Activated CD4-positive, alpha-beta T cell treated with anti-CD3 and anti-CD28 coated beads, Interleukin-2, amount 50 U/mL, for 1 hour (primary cell): ENCODE measurements at places on chromosomes 12 and 14.

- DNase-seq: peak; percentile 21
Measured at GRCh38 chr14:101781240-101782061, 19.9 kb downstream of the PPP2R5C start.

DNA sequence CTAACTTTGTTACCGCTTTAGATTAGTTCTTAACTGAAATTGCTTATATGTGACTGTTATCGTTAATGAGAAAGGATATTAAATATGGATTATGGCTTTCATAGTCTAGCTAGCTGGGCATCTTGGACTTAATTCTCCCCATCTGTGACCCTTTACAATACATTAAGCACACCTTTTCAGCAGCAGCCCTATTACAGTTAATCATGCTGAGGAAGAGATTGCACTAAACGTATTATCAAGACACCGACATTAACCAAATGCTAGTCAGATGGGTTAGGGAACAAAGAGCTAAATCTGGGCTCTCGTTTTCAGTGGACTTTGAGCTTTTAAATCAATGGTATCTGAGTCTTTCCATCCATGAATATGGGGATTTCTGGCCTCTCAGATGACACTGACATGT is 447.5 kb upstream of the DCN start:
- no peak for DNase-seq

GRCh38 chr12:92362126-92362525 is 216.5 kb upstream of the BTG1 start:
- no peak for DNase-seq

GRCh38 chr12:98466640-98467400 is 48.6 kb upstream of the TMPO start:
- no peak for DNase-seq

DNA sequence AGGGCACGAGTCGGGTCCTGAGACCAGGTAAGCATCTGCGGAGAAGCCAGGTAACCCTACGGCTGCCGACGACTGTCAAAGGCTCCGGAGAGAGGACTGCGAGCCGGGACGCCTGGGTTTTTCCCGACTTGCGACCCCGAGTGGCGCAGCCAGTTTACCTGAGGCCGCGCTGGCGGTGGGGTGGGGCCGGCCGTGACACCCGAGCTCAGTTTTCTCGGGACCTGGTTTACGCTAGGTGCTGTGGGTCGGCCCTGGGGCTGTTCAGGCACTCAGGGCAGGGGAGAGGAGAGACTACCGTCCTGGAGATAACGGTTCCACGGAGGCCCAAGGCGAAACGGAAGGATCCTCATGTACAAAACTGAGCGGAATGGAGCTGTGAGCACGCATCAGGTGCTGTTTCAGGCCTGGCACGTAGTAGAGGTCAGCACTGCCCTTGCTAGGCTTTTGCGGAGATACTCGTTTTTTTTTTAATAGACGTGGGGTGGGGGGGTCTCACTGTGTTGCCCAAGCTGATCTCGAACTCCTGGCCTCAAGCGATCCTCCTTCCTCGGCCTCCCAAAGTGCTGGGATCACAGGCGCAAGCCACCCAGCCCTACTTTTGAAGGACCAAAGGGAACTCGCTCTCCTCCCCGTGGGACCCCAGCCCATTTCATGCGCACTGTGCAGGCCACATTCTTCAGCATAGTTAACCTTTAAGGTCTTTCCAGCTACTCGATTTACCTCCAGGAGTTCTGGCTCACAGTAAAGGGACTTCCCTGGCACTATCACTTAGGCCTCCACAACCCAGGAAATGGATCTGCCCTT is 471 bp downstream of the MTRFR start:
- DNase-seq: no peak

DNA sequence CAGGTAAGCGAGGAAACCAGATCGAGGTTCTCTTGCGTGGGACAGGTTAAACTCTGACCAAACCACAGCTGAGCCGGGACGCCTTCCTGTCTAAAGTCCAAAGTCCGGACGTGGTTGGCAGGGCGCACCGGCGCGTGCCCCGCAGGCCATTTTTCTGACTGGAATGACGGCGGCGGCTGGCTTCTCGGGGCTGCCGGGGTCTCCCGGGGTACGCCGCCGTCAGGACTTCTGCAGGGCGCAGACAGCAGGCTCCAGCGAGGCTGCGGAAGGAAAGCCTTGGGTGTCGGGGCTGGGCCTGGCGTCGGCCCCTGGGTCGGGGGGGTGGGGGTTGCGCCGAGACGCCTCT is 32.8 kb downstream of the MIA2 start:
- DNase-seq: no peak

- DNase-seq: no peak
Measured at GRCh38 chr12:45727980-45728629, 1.4 kb upstream of the ARID2 start.

GRCh38 chr14:56487090-56487667 is 92.4 kb upstream of the TMEM260 start:
- DNase-seq: no peak

GRCh38 chr12:62761658-62762057 is 173.3 kb downstream of the PPM1H start:
- DNase-seq: no peak

- DNase-seq: no peak
Measured at GRCh38 chr14:99258876-99259726, 12.9 kb downstream of the BCL11B start.

DNA sequence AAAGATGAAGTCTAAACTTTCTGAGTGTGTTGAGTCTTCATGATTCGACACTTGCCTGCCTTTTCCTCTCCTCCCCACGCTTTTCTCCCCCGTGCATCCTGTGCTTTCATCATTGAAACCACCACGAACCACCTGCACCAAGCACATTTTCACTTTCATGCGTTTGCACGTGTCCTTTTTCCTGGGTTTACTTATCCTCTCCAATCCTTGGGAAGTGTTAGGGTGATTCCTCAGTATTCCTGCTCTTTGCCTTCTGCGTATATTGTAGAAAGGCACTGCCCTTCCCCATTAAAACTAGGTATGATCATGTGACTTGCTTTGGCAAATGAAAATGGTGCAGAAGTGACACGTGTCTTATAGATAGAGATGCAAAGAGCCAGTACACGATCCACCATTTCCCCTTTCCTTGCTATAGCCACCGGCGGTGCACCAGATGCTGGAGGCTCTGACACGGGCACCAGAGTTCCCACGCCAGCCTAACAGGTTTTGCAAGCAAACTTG is 106.6 kb downstream of the BRMS1L start:
- DNase-seq: no peak

DNA sequence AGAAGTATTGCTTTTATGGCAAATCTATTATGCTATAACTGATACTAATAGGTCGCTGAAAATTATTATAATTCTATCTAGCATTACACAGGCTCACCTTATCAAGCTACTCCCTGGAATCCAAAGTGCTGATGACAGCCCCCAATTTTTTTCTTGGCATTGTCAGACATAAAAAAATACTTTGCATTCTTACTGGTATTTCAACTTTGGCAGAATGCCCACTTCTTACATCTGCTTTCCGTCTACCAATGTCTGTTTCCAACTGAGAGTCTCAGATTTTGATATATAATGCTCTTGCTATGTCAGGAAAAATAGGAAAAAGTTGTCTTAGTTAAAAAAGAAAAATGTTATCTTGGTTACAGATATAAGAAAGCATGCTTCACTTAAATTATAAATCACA is 615.4 kb downstream of the C12orf50 start:
- DNase-seq: no peak

- DNase-seq: no peak
Measured at GRCh38 chr14:64674829-64675228, 29.4 kb upstream of the PLEKHG3 start.

GRCh38 chr12:29026419-29026818 is 122.7 kb upstream of the FAR2 start:
- no peak for DNase-seq

DNA sequence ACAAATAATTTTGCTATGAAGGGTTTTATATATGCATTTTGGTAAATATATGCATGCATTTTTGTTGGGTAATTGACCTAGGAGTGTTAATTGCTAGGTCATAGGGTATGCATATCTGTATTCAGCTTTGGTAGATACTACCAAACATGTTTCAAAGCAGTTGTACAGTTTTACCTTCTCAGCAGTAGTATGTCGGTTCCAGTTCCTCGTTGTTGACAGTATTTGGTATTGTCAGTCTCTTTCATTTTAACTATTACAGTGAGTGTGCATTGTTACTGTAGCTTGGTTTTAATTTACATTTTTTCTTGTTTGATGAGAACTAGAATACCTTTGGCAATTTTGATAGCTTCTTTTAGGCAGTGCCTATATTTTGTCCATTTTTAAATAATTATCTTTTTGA is 98.9 kb downstream of the ARID2 start:
- DNase-seq: no peak

- no peak for DNase-seq
Measured at GRCh38 chr14:87529081-87529480, 463.9 kb downstream of the GALC start.

GRCh38 chr12:102465762-102466560 is 14.4 kb downstream of the IGF1 start:
- no peak for DNase-seq

DNA sequence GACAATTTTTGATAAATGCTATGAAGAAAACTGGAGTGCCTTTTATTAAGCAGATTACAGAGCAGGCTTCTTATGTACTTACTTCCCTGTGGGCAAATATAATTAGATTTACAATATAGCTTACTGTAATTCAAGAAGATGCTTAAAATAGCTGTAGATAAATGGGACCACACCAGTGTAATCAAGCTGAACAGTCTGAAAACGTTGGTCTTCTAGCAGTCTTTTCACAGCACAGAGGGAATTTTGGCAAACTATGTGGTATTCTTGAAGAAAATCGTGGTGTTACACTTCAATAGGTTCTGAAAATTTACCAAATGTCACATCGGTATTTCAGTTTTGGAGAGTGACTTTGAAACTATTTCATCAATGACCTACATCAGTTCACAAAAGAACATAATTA is 47.7 kb downstream of the SLC16A7 start:
- DNase-seq: no peak

GRCh38 chr12:51246254-51246853 is 7.7 kb downstream of the DAZAP2 start:
- no peak for DNase-seq

- DNase-seq: no peak
Measured at GRCh38 chr12:108798551-108799221, 58.7 kb downstream of the SSH1 start.

- DNase-seq: no peak
Measured at GRCh38 chr12:114933428-114934160, 249.6 kb upstream of the TBX3 start.
